ENCODE measurements at places on chromosomes 12 and 14.

DNA sequence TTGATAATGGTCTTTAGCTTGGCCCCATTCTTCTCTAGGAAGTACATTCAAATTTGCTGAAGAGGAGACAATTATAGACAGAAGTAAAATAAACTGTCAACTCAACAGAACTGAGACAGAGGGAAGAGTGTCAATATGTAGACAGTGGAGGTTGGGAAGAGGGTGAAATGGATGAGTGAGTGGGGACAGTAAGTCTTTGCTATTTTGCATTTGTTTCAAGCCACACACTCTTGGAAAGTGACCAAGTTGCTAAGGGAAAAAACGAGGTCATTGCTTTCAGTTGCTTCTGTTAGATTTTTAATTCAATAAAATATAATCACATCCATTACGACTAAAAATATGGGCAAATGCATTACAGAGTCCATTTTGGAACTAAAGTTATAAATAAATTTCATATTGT, 47.8 kb downstream of the BTBD7 start:
- DNase-seq, result peak; percentile 8

- DNase-seq, result no peak
Measured at GRCh38 chr12:49693931-49694444, 13.2 kb downstream of the FMNL3 start.

- no peak for DNase-seq
Measured at GRCh38 chr14:20564501-20564997, 3.7 kb upstream of the RNASE9 start.

- no peak for DNase-seq
Measured at GRCh38 chr12:42673535-42673934, 84.0 kb upstream of the PRICKLE1 start.

DNA sequence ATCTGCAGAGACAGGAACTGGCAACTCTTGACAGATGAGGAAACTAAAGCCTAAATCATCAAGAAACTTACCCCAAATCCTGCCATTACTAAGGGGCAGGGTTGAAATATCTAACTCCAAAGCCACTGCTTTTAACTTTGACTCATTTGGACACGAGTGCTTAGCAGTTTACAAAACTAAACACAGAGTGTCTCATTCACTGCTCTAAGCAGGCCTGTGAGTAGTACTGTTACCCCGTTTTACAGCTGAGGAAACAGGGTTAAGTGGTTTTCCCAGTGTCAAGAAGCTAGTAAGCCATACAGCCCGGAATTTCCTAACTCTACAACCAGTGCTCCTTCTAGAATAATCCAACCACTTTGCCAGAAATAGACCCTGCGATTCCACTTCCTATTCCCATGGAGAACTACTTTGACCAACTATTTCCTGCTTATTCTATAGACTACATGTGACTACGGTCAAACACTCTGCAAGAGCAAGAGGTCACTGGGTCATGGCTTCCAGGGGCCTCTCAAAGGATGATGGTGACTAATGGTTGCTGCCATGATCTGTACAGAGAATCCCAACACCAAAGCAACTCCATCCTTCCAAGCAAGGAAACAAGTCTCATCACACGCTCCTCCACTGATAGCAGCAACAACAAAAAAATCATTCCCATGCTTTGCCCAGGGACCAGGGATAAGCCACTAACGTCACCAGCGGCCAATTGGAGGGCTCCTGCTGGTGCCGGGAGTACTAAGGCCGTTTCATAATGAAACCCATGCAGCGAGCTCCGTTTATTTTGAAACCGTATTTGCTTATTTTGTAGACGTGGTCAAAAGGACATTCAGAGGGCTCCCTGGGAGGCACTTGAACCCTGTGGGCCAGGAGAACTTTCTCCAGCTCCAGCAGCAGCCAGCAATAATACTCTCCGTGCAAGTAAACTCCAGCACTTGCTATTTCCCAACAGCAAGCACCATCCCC, 56.3 kb downstream of the NUAK1 start:
- DNase-seq, result no peak

GRCh38 chr12:102763471-102763870, 153.6 kb downstream of the PAH start:
- DNase-seq, result no peak

DNA sequence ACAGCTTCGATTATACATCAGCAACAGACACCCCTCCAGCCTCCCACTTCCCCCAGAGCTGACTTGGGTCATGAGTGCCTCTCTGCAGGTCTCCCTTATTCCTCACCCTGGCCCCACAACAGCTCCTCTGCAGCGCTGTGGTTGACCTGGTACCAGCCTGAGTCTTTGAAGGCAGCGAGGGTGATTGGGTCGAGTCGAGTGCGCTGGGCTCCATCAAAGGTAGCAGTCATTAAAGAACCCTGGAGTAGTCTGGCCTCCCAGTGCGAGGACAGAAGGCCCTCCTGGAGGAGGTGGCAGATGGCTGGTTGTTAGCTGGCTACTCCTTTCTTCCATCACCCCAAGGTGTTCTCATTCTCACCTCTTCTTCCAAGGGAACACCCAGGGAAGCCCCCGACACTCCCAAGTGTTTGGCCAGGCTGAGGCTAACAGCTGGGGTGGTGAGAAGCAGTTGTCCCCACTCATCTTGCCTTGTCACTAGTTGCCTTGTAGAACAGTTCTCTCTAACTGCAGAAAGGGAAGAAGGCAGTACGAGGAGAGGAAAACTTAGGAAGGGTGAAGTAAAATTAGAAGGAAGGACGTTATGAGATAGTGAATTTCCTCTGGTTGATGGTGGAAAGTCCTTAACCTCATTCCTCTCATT, 2.7 kb downstream of the CIROP start:
- DNase-seq, result no peak

- DNase-seq, result no peak
Measured at GRCh38 chr12:127401005-127401404, 866.0 kb upstream of the TMEM132C start.

DNA sequence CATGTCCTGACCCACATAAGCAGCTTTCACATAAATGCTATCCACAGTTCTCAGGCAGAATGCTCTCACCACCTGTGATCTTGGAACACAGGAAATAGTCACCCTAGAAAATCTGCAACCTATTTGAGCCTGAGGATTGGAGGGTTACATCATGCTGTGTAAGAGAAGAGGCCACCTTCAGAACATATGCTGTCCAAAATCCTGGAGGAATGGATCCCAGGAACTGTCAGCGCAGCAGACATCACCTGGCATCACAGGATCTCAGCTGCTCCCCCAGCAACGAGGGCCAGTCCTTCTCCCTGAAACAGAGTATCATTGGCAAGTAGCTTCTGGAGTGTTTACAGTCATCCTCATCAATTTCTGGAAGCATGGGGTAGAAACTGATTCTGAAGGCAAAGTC, 63.2 kb upstream of the LTA4H start:
- DNase-seq, result no peak

DNA sequence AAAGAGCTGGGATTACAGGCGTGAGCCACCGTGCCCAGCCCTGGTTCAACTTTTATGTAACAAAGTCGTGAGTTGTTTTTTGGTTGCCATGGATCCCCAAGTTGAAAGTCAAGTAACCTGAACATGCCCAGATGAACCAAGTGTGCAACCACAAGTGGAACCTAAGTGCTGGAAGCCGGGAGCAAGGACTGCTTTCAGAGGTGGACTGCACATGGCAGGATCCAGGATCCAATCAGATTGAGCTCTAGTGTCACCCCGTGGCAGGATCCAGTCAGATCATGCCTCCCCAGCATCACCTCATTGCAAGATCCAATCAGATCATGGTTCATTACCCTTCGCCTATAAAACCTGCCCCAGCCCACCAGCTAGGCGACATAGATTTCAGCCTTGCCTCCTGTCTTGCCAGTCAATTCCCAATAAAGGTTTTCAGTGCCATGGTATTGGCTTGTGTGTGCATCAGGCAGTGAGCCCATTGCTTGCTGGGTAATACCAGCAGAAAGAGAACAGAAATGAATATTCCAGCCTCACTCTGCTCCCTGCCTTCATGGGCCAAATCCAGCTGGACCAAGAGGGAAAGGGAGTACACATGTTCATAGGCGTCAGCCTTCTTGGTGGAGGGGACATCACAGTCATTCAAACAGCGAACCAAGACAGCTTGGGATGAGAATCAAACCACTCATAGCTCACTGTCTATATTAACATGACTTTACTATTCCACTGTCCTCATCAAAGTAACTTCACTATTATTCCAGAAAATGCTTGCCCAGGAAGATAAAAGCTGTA, 43.6 kb upstream of the VASH1 start:
- no peak for DNase-seq

DNA sequence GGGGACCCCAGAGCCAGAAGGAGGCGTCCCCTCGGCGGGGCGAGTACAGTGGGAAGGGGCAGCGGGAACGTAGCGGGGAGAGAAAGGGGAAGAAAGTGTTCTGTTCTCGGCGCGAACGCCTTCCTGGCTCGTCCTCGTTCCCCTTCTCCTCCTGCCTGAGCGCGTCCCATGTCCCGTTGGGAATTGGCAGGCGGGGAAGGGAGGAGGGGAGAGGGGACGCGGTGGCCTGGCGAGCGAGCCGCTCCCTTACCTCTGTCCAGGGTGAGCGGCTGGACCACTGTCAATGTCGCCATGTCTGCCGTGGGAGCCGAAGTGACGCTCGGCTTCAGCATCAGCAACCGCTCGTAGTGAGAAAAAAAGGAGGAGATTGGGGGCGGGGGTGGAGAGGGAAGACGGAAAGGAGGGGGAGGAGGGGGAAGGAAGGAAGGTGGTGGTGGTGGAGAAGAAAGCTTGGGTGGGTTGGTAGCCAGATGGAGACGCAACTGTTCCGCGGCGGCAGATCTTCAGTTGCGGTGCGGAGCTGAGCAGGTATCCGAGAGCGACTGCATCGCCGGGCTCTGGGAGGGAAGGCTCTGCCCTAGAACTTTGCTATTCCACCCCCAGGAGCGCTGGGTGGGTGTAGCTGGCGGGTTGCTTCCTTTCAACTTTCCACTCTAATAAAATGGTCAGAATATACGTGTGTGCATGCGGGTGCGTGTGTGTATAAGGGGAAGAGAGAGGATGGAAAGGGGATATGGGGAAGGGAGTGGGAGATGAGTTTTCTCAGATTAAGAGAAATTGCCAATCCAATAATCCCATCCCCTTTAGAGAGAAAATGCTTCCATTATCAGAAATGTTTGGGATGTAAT, at the start of gene LIN7A:
Gene LIN7A, minus strand, starts transcription at position 544 of the 848 bp plus-strand sequence. Its CDS starts 212 bp downstream, at position 332.
- peak; percentile 38 for DNase-seq

DNA sequence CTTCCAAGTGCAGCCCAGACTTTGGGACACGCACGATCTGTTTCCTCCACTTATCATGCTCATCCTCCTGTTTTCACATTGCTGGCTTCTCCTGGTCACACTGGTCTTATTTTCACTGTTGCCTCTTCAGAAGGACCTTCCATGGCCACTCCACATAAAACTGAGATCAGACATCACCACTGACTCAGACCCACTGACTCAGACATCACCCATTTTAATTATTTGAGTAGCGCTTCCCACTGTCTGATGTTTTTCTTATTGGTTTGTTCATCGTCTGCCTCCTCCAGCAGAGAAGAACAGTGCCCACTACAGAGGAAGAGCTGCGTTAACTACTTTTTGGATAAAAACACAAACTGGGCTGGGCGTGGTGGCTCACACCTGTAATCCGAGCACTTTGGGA, 270.5 kb upstream of the PWP1 start:
- no peak for DNase-seq
